ENCODE measurements at places on chromosomes 2 and 18.

DNA sequence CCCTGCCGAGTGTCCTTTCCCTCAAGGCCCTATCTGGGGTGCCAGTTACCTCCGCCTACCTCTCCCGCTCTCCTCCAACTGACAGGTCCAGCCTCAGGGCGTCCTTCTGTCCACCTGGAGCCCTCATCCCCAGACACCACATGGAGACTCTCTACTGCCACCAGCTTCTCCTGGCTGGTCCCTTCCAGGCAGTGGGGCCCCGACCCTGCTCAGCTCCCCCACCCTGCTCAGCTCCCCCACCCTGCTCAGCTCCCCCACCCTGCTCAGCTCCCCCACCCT is 74.0 kb upstream of the ODC1 start:
- no peaks in the 10 kb centered on the region for H3K27me3 ChIP-seq

GRCh38 chr2:201779901-201780673 is 646 bp downstream of the ALS2 start:
- no peaks in the 10 kb centered on the region for H3K4me1 ChIP-seq
- peak overlapping the region; percentile 94 for H3K27ac ChIP-seq
- no peaks in the 10 kb centered on the region for H3K36me3 ChIP-seq
- peak overlapping the region; percentile 89 for H3K4me3 ChIP-seq
- no peaks in the 10 kb centered on the region for H3K27me3 ChIP-seq
- no peak for DNase-seq

- no peaks in the 10 kb centered on the region for H3K4me1 ChIP-seq
- no peak overlapping the region for H3K27ac ChIP-seq
- H3K36me3 ChIP-seq = peaks cover 12% of the 10 kb centered on the region
- H3K27me3 ChIP-seq = no peaks in the 10 kb centered on the region
Measured at GRCh38 chr2:88187927-88188326, 17.8 kb downstream of the THNSL2 start.

DNA sequence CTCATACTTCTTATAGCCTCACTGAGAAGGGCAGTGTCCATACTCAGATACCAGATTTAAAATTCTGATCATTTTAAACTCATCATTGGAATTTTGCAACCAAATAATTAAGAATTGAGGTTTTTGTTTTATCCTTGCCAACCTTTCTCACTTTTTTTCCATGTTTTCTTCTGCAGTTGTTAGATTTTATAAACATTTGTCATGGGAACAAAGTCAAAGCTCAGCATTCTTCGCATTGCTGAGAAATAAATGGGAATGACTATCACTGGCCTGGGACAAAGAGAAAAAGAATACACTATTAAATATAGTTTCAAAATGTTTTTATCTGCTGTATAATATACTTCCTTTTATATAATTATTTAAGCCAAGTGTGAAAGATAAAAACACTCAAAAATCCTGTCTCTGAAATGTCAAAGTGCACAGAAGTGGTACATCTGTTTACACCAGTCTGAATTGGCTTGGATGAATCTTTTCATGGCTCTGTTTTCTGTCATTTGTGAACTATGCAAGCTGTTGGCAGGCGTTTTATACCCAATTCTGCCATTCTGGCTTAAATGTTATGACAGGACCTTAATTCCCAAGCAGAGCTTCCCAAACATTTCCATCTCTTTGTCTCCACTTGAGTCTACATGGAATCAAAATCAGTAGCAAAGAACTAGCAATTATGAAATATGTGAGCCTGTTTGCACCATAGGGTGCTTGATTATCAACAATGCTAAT is 249.3 kb upstream of the SYT4 start:
- no peak overlapping the region for H3K27ac ChIP-seq
- DNase-seq = no peak
- H3K4me1 ChIP-seq = no peaks in the 10 kb centered on the region
- H3K4me3 ChIP-seq = no peak overlapping the region
- no peaks in the 10 kb centered on the region for H3K27me3 ChIP-seq
- no peaks in the 10 kb centered on the region for H3K36me3 ChIP-seq

- no peak for DNase-seq
- no peaks in the 10 kb centered on the region for H3K36me3 ChIP-seq
- H3K4me3 ChIP-seq = peak overlapping the region; percentile 66
- no peaks in the 10 kb centered on the region for H3K27me3 ChIP-seq
Measured at GRCh38 chr2:163732727-163733126, 3.1 kb downstream of the FIGN start.

GRCh38 chr2:11842336-11842735 is 95.9 kb downstream of the LPIN1 start:
- no peak overlapping the region for H3K4me3 ChIP-seq
- no peaks in the 10 kb centered on the region for H3K27me3 ChIP-seq
- no peaks in the 10 kb centered on the region for H3K36me3 ChIP-seq

GRCh38 chr2:3107567-3107966 is 270.1 kb downstream of the EIPR1 start:
- no peaks in the 10 kb centered on the region for H3K4me1 ChIP-seq
- no peak for DNase-seq
- H3K27ac ChIP-seq = no peak overlapping the region
- no peak overlapping the region for H3K4me3 ChIP-seq
- H3K36me3 ChIP-seq = no peaks in the 10 kb centered on the region
- H3K27me3 ChIP-seq = no peaks in the 10 kb centered on the region

All from right atrium auricular region (tissue), 2 donors.